Mesenteric fat pad (tissue), 1 donor: ENCODE measurements at places on chromosomes 12 and 14. TPM values are rescaled to one million over a fixed set of nuclear protein-coding genes. Genes with fewer than 3 reads are reported as not detected.

Gene SMOC1
- 0.93 TPM for total RNA-seq

Gene RAB5B
- 88.2 TPM for total RNA-seq

Gene MGP
- total RNA-seq, result 2,401 TPM

Gene INHBC
- not detected for total RNA-seq

Gene SLC7A8
- total RNA-seq, result 33.4 TPM

Gene ARHGEF25
- total RNA-seq, result 12.8 TPM

Gene SLC5A8
- total RNA-seq, result not detected

Gene TROAP
- total RNA-seq, result not detected

Gene IAPP
- not detected for total RNA-seq

Gene RTL1
- total RNA-seq, result not detected

Gene ACSM4
- not detected for total RNA-seq

Gene GNPTAB
- total RNA-seq, result 26.0 TPM

Gene ZDHHC22
- total RNA-seq, result not detected

Gene ALDH1L2
- total RNA-seq, result 21.1 TPM

Gene HOXC9
- total RNA-seq, result 0.42 TPM

Gene TAS2R13
- 1.2 TPM for total RNA-seq

Gene FKBP11
- 34.2 TPM for total RNA-seq

Gene ORAI1
- 19.8 TPM for total RNA-seq

Gene KRT78
- total RNA-seq, result not detected
